ENCODE measurements at places on chromosomes 7 and 10.

- no peak for DNase-seq
These were observed 3.8 kb downstream of the CLIP2 start for GRCh38 chr7:74292757-74293576.

- DNase-seq = no peak
These were observed 36.0 kb downstream of the C10orf120 start for GRCh38 chr10:122663516-122664130.

DNA sequence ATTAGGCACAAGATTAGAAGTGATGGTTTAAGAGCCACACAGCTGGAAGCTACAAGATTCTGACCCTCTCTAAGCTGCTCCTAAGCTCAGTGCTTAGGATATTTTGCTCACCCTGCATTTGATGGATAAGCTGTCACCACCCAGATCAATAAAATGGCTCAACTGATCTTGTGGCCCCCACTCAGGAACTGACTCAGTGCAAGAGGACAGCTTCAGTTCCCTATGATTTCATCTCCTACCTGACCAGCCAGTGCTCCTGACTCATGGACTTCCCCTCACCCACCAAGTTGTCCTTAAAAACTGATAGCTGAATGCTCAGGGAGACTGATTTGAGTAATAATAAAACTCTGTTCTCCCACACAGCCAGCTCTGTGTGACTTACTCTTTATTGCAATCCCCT lies 833.8 kb downstream of the GRID1 start:
- DNase-seq = no peak

DNA sequence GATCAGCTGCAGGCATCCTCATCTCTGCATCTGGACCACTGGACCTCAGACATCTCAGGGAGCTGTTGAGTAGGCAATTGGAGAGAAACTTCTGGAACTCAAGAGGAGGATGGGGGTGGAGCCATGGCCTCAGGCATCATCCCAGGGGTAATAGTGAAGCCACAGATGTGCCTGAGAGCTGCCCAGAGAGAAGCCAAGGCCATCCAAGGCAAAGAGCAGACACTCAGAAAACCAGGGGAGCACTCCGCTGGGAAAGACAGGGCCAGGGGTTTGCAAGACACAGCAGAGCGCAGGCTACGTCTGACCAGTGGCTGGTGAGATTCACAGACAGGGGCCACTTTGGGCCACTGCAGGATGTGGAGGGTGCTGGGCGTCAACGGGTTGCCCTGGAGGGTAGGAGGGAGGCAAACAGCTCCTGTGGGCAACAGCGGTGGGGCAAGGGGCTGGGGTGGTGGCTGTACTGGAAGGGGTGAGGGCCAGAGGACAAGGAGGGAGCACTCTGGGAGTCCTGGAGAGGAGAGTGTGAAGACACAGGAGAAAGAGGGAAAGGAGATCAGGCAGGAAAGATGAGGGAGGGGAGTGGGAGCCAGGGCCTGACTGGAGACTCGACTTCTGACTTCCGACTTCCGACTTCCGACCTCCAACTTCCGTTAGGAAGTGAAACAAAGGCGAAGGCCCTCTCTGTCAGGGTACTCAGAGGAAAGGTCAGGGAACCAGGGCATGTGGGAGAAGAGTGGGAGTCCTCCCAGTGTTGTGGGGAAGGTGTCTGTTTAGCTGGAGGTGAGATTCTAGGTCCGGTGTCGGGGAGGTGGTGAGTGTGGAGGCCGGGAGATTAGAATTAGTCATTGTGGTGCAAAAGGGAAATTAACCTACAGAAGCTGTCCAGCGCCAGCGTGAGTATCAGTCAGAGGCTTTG lies 69.7 kb upstream of the ANTXRL start:
- no peak for DNase-seq

DNA sequence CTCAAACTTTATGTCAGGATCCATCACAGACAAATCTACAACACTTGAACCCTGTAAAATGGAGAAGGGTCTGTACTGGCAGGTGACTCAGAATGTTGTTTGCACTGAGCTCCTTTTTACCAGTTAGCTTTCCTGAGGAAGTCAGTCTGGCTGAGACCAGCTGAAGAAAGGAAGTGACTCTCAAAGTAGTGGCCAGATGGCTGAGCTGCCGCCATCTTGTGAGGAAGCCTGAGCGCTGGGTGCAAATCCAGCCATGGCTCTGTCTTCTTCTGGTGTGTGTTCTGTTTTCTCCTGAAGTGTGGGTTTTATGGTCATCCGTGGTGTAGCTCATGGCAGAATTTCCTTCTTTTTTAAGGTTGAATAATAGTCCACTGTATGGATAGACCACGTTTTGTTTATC lies 25.5 kb upstream of the ECHDC3 start:
- no peak for DNase-seq

DNA sequence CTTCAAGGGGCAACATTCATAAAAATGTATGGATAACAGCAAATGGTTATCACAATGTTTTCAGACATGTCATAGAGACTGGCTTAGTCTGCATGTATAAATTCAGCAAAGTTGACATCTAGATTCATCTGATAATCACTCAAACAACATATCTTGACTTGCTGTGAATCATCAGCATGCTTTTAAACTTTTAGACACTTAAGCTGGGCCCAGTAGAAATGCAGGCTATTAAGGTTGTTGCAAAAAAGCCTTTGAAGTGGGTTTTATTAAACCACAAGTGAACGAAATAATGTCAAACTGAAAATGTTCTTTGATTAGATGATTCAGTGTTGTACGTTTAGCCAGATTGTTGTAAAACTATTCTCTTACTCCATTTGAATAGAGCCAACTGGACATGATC lies 759.6 kb downstream of the NXPH1 start:
- no peak for DNase-seq

GRCh38 chr7:120052884-120053382 lies 220.0 kb upstream of the KCND2 start:
- DNase-seq = no peak

- DNase-seq = no peak
These were observed 60.8 kb downstream of the RHOBTB1 start for GRCh38 chr10:60883187-60883586.

GRCh38 chr7:84060000-84060399 lies 134.6 kb downstream of the SEMA3A start:
- no peak for DNase-seq

GRCh38 chr10:80186364-80187012 lies 18.8 kb downstream of the ANXA11 start:
- peak; percentile 82 for DNase-seq

DNA sequence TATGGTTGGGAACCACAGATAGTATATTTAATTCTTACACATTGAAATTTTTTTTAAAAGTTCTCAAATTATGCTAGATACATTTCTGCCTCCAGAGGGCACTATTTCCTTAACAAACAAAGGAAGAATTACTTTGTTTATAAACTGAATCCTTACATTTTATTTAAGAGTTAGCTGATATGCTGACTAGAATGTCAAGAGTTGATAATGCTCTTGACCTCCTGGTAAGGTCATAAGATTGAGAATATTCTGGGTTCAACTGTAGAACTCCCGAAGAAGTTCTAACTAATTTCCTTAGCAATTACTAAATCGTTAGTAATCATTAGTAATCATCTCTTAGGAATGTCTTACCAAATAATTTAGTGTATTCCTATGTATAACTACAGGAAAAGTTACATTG lies 95.3 kb upstream of the CYP26C1 start:
- no peak for DNase-seq

DNA sequence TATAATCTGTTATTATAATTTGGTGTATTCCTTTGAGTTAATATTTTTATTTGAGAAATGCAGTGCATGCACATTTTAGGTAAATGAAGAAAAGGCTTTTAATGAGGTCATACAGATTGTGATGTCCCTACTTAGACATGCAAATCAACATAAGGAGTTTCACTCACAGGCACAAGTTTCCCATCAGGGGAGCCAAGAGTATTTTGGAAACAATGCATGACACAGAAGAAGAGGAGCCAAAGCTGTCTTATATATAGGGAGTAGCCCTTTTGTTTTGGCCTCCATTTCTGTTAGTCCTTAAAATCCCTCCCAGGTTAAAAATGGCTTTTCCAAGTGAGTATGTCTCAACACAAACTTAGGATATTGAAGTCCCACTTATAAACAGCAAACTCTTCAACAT lies 703.4 kb upstream of the ANKRD30A start:
- no peak for DNase-seq

GRCh38 chr7:2559283-2559950 lies 638 bp downstream of the IQCE start:
- DNase-seq = no peak

DNA sequence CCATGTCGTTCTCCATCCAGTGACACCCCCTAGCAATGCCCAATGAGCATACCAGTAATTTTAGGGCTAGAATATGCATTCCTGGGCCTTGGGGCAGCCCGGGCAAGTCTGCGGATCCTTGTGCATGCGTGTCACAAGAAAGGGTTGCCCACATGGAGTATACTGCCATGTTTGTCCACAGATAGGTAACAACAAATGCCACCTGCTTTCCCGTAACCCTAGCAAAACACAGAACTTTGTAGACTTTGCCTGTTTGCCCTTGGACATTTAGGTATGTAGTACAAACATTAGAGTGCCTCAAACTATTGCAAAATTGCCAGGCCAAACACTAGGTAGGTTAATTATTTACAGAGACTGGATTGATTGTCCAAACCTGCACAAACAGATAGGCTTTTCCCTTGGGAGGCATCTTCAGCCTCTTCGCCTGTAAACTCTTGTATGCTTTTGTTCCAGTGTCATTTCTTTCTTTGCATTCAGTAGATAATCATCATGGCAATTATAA lies 117.0 kb downstream of the ADCY1 start:
- DNase-seq = no peak

- no peak for DNase-seq
These were observed 38.1 kb upstream of the HBP1 start for GRCh38 chr7:107130487-107131220.

DNA sequence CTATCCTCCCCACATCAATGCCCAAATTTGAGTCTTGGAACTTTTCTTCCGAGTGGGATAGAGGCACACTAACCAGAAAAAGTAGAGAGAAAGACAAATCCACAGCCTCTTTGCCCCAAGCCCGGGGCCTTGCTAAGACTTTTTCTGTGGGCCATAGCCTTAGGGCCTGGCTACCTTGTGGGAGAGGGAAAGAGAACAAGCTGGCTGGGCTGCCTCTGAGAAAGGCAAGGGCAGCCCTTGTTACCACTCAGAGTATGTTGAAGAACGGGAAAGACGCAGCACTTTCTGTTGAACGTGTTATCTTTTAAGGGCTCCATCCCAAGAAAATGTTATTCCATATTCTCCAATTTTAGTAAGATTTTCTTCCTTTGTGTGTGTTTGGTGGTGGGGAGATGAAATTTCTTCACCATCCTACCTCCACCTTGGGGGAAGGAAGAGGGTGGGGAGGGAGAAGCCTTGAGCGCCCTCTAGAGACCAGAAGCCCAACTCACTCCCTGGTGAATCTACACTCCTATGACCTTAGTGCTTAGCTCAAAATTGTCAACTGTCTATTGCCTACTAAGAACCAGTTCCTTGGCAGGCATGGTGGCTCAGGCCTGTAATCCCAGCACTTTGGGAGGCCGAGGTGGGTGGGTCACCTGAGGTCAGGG lies 3.9 kb upstream of the NRF1 start:
- DNase-seq = no peak

GRCh38 chr10:62244785-62245467 lies 23.7 kb downstream of the RTKN2 start:
- DNase-seq = peak; percentile 29

DNA sequence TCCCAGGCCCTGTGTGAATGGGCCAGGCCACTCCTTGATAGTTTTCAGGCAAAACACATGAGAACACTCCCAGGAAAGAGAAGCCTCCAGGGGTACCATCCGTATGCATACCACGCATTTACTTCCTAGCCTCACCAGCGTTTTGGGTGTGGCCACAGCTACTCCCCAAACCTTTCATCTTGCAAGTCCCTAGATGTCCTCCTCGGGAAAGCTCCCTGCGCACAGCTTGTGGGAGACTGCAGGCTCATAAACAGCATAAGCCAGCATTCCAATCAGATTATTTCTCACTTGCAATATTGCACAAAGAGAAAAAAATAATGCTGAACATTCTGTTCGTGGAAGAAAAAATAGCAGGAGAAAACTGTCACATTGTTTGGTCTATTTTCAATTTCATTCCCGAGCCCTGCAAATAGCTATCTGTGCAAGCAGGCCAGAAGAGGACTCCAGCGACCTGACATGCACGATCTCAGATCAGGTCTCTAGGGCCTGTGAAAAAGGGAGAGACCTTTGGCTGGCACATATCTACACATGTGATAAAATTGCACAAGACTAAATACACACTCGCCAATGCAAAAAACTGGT lies 175.6 kb downstream of the PLXNA4 start:
- DNase-seq = no peak

DNA sequence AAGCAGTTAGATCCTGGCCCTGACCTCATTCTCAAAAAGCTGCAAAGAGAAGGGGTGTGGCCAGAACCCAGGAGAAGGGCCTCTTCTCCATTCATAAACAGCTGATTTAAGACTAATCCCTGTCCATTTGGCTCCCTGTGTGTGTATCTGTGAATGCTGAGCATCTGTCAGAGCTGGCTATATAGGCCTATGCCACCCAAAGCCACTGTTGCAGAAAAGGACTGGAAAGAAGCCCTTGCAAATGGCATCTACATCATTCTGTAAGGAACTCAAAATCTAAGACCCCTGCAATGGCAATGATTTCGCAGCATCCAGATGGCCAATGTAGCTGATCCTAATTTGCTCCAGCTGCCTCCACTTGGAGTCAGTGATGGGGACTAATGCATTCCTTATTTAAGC lies 384.5 kb downstream of the KCNMA1 start:
- DNase-seq = no peak

GRCh38 chr7:148286150-148286549 lies 304.4 kb upstream of the C7orf33 start:
- DNase-seq = no peak

DNA sequence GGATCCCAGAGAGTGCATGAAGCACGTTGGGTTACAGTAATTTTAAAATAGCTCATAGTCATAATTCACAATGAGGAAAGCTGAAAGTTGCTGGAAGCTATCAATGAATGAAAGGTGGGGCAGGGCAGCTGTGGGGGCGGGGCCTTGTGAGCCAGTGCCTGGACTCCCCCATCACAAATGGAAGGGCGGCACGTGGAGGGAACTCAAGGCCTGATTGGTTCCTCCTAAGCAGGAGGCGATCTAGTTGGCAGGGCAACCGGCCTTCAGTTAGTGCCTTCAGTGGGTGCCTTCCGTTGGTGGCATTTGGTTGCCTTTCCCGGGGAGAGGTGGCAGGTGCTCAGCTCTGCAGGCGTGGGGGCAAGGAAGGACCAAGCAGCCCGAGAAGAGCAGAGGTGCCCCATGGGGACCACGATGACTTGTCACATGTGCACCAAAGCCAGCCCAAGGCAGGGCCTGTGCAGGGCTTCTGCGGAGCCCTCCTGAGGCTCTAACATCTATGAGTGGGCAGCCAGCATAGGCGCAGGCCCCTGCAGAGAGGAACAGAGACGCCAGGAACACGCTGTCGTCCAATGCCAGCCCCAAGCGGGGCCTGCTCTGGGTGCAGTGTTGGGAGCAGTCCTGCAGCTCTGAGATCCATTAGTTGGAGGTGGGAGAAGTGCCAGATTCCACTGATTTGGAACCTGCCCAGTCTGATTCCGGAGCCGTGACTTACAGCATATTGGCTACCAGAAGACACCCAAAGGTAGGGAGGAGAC lies 59.8 kb upstream of the PDSS1 start:
- no peak for DNase-seq

- no peak for DNase-seq
These were observed 106.6 kb upstream of the INHBA start for GRCh38 chr7:41809529-41809939.

GRCh38 chr10:124743191-124744101 lies 732 bp downstream of the FAM53B start:
- DNase-seq = no peak

- DNase-seq = no peak
These were observed 11.5 kb downstream of the OR6B1 start for GRCh38 chr7:144011458-144012230.

- DNase-seq = no peak
These were observed 32.7 kb upstream of the NRF1 start for GRCh38 chr7:129578829-129579228.
